Ascending aorta (tissue), 2 donors: ENCODE measurements at places on chromosomes 16 and 17.

DNA sequence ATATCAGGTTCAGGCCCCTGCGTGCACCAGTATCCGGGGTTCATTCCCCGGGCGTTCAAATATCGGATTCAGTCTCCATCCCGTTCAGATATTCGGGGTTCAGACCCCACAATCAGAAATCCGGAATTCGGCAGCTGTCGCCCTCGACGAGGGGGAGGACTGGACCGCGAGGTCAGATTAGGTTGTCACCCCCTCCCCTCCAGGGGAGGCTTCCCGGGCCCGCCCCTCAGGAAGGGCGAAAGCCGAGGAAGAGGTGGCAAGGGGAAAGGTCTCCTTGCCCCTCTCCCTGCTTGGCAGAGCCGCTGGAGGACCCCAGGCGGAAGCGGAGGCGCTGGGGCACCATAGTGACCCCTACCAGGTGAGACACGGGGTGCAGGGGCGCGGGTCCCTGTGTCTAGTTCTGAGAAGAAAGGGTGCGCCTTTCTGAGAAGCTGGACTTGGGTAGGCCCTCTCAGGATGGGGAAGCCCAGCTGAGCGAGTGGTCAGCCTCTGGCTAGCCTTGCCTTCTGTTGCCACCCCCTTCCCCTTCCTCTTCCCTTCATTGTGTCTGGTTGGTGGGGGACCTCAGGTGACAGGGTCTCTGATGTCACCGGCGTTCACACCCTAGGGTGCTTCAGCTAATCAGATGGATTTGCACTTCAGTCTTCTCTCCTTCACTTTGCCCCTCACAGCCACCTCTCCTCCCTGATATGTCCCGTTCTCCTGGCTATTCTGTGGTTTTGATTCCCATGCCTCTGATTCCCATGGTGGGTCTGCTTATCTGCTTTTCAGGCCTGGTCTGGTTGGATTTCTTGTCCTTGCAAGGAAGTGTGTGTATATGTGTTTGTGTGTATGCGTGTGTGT lies 844 bp downstream of the TAOK2 start:
- DNase-seq = no peak

GRCh38 chr16:67897231-67897630 lies 4.2 kb downstream of the PSKH1 start:
- peak; percentile 91 for DNase-seq

- DNase-seq = peak; percentile 77
Measured at GRCh38 chr16:58499615-58500351, at the start of gene NDRG4. TSS of gene NDRG4 (plus strand) at chr16:58500143. CDS start at chr16:58500249, 106 bp downstream.

GRCh38 chr16:10338426-10338825 lies 47.4 kb upstream of the ATF7IP2 start:
- DNase-seq = no peak

GRCh38 chr16:1960665-1961630 lies 1.6 kb downstream of the NDUFB10 start:
- no peak for DNase-seq

GRCh38 chr16:25636662-25637061 lies 55.1 kb upstream of the HS3ST4 start:
- no peak for DNase-seq

DNA sequence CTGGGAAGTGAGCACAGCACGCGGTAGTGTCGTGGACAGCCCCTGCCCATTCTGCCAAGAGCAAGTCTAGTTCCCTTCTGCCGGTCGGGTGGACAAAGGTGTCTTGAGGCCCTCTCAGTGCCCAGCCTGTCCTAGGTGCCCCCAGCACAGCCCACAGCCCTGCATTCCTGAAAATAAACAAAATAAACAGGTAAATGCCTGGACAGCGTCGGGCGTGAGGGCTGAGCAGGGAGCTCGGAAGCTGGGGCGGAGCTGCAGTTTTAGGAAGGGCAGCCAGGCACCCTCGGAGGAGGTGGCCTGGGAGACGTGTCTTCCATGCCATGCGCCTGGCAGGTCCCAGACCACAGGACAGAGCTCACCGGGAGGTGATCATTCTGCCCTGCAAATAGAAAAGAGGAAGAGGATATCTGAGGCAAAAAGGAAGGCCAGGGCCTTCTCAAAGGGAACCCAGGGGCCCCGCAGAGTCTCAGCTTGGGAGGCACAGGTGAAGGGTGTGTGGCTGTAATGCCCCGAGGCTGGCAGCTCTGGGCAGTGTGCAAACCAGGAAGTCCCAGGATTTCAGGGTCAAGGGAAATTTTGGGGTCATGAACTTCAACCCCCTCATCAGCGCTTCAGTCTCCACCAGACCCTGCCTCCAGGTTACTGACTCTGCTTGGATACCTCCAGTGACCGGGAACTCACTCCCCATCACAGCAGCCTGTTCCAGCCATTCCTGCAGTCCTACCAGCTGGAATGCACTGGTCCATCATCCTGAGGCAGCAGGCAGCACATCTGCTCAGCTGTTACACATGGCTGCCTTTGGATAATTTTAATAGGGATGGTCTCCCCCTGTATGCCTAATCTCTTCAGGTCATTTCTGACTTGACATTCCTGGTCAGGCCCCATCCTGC lies 1.7 kb downstream of the ZNF469 start:
- DNase-seq = no peak
